Right cardiac atrium (tissue), 5 donors: ENCODE measurements at places on chromosomes 3 and 15. TPM values are rescaled to one million over a fixed set of nuclear protein-coding genes. Genes with fewer than 3 reads are reported as not detected.

DNA sequence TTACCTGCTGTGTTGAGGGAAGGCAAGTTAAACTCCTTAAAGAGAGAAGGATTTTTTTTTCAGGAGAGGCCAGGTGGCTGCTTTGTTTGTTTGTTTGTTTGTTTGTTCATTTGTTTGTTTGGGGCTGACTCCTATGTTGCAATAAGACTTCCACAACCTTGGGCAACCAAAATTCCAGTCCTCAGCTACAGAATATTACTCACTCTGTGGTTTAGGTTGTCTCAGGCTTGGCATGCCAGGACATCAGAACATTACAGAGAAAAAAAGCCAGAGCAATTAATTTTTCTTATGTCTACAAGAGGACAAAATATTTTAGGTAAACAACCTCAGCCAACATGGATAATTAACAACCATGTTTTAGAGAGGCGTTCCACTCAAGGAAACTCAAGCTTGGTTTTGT, 156.7 kb upstream of the ATP11B start:
- DNase-seq = no peak

- DNase-seq = no peak
Measured at GRCh38 chr15:60120100-60120499, 116.0 kb downstream of the FOXB1 start.

GRCh38 chr15:61921093-61921492, 139.2 kb downstream of the VPS13C start:
- no peak for DNase-seq

Gene CPA3
- 2.0 TPM for total RNA-seq
